Fibroblast of lung (primary cell): ENCODE measurements at places on chromosomes 11 and 22. TPM values are rescaled to one million over a fixed set of nuclear protein-coding genes. Genes with fewer than 3 reads are reported as not detected.

DNA sequence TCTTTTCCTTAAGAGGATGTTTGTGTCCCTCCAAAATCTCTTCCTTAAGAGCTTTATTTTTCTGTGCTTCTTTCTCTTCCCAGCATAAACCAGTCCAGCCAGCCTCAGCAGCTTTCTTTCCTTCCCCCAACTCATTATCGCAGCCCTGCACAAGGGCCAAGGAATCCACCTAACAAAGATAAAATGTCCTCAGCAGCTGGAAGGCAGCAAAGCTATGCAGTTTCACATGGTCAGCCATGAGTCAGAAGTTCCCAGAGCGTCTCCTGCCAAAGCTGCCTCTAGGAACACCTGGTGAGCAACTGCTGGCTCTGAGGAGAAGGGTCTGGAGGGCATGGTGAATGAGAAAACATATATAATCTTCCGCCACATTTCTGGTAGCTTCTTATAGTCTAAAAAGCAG is 45.3 kb upstream of the HMGXB4 start:
- H3K36me3 ChIP-seq, result no peaks in the 10 kb centered on the region
- no peaks in the 10 kb centered on the region for H3K4me1 ChIP-seq
- no peak overlapping the region for H3K4me3 ChIP-seq
- no peaks in the 10 kb centered on the region for H3K27me3 ChIP-seq
- H3K27ac ChIP-seq, result no peak overlapping the region

DNA sequence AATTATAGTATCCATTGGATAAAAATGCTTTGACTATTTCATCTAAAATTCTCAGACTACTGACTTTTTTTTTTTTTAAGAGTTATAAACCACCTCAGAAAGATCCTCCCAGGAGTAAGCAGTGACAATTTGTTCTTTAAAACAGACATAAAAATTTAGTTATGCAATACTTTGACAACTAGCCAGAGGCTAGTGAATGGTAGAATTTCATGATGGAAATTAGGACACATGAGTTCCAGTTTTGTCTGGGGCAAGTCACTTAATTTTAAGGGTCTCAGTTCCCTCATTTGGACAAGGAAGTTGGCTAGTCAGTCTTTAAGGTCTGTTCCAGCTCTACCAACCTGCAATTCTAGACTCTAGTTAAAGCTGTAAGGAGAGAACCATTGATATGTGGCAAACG is 2.9 kb downstream of the IL18 start:
- no peaks in the 10 kb centered on the region for H3K36me3 ChIP-seq
- H3K27me3 ChIP-seq, result no peaks in the 10 kb centered on the region
- no peak overlapping the region for H3K27ac ChIP-seq

GRCh38 chr11:116473206-116473769 is 299.5 kb downstream of the BUD13 start:
- H3K4me3 ChIP-seq, result no peak overlapping the region
- H3K4me1 ChIP-seq, result no peaks in the 10 kb centered on the region
- DNase-seq, result no peak
- no peaks in the 10 kb centered on the region for H3K27me3 ChIP-seq

The TEX12 gene
- 0.17 TPM in 1 of 2 replicates, not detected in the other for total RNA-seq

The RNF215 gene
- total RNA-seq, result 20.3 and 30.2 TPM in 2 replicates

The FAM111B gene
- 0.26 and 0.33 TPM in 2 replicates for total RNA-seq
